Mucosa of gallbladder (tissue), 1 donor: ENCODE measurements at places on chromosomes 11 and 22.

DNA sequence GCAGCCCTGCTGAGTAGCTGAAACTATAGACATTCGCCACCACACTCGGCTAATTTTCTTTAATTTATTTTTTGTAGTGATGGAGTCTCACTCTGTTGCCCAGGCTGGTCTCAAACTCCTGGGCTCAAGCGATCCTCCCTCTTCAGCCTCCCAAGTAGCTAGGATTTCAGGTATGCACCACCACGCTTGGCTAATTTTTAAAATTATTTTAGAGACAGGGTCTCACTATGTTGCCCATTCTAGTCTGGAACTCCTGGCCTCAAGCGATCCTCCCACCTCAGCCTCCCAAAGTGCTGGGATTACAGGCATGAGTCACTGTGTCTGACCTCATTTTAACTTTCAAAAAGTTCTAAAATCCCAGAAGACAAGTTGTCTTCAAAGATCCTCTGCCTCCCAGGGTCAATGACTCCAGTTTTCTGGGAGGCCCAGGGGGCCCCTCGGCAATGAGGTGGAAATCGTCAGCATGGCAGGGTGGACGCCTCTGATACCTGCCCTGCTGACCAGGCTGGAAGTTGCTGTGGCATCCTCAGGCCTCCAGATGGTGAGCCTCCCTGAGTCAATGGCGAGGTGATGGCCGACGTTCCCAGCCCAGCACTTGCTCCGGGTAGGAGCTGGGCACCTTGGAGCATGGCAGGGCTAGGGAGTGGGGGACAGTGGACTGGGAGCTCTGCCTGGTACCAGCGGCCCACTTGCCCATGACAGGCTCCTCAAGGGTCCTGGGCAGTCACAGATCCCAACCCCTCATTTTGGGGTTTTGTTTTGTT, 31.1 kb downstream of the RPL3 start:
- DNase-seq = no peak

DNA sequence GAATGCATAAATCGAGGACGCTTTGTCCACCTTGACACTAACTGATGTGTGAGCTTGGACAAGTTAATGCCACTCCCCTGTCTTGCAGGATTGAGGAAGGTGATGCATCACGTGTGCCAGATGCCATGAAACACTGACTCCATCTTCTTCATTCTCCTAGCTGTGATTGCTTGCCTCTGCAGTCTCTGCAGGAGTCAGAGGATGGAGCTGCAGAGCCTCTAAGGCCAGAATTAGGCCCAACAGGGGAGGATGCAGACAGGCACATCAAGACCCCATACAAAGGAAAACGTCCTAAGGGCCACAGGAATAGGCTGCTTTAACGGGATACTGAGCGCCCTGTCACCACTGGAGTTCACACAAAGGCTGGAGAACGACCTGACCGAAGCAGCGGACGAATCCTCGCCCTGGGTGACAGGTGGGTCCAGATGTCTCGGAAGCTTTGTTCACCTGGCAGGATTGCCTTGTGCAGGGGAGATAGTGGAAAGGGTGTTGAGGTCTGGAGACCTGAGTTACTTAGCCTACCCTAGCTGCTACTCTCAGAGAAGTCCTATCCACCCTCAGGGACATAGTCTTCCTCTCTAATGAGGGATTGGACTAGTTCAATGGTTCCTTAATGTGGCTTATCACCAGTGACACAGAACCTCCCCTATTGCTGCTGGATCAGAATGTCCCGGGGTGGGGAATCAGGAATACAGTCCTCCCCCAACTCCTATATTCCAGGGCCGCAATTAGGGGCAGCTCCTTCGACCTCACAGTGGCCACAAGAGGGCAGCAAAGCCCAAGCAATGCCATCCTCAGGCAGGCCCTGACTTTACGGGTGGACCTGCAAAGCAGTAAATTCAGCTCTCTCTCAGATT, 32.4 kb downstream of the DBX1 start:
- peak; percentile 64 for DNase-seq

GRCh38 chr22:38832005-38832978, 11.5 kb downstream of the NPTXR start:
- no peak for DNase-seq

DNA sequence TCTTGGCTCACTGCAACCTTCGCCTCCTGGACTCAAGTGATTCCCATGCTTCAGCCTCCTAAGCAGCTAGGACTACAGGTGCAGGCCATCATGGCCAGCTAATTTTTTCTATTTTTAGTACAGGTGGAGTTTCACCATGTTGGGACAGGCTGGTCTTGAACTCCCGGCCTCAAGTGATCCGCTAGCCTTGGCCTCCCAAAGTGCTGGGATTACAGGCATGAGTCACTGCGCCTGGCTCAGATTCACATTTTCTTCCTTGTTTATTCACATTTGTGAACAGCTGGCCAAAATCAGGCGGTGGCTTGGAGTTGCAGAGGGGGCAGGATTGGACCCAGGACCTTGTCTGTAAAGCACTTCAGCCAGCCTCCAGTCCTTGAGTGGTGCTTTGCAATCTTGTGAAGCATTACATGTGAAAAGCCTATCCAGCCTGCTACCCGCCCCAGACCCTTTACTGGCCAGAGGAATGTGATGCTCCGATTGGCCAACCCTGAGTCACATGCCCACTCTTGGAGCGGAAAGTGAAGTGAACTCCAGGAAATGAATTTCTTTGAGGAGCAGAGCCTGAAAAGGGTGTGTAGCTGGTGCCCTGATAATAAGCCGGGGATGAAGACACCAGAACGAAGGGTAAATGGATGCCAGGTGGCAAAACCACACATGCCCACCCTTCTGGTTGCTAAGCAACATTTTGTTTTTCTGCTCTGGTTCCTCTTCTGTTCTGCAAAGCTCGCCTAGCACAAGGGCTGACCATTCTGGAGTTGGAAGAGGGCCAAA, 62.6 kb upstream of the PTPRJ start:
- peak; percentile 88 for DNase-seq

DNA sequence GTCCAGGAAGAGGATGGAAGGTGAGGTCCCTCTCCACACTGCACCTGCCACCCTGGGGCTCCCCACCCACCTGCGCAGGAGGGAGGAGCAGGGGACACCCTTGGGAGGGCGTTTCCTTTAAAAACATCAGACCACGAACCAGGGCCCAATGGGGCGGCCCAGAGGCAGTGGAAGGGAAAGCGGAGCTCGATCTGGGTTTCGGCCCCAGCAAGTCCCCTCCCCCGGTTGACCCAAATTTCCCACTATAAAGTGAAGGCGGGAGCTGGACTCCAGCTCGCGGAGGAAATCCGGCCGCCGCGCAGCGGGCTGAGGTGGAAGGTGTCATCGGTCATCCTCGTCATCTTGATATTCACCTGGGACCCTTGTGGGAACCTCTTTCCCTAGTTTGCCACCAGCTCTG, 99.3 kb downstream of the WNT7B start:
- DNase-seq = no peak

DNA sequence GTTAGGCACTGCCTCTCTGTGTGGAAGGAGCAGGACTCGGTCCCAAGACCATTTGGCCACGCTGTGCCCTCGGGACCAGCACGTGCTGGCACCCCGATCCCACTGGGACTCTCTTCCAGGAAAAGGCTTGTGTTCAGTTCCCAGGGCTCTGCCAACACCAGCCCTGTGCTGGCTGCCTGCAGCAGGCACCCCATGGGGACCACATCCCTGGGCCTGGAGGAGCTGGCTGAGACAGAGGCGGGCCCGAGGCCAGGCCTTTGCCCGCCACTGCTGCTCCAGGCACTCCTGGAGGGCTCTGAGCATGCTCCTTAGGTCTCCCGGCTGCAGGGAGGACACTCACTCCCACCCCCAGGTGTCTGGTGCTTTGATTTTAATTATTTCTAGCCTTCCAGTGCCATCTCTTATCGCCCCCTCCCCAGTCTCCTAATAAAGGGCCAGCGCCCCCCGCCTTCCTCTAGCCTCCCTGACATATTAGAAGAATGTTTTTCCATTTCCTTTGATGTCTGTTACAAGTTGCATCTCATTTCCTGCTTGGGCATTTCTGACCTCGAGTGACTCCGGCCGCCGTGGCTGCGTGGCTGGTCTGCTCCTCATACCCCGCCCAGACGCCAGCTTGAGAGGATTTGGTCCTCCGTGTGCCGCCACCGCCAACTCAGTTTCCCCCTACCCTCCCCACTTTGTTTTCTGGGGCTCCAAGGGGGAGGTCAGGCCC, 14.4 kb downstream of the CDKN1C start:
- no peak for DNase-seq

GRCh38 chr22:41699264-41700107, at the start of gene MEI1:
Gene MEI1 (plus strand): TSS chr22:41699503. CDS start chr22:41699539, 36 bp downstream.
- DNase-seq = peak; percentile 88

DNA sequence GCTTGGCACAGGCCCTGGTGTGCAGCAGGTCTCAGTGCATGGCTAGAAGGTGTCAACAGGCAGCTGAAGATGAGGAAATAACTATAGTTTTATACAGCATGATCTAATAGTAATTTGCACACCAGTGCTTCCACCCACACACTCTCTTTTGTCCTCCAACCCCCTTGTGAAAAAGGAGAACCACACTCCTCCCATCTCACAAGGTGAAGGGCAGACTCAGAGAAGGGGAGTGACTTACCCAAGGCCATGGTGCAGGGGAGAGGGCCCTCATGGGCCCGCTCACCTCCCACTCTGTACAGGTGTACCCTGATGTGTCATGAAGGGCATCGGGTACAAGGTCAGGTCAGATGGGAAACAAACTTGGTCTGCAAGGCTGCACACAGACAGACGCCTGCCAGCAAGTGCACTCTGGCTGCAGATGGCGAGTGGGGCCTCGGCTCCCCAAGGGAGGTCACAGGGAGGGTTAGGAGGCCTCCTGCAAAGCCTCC, 53.4 kb downstream of the DGCR2 start:
- no peak for DNase-seq

DNA sequence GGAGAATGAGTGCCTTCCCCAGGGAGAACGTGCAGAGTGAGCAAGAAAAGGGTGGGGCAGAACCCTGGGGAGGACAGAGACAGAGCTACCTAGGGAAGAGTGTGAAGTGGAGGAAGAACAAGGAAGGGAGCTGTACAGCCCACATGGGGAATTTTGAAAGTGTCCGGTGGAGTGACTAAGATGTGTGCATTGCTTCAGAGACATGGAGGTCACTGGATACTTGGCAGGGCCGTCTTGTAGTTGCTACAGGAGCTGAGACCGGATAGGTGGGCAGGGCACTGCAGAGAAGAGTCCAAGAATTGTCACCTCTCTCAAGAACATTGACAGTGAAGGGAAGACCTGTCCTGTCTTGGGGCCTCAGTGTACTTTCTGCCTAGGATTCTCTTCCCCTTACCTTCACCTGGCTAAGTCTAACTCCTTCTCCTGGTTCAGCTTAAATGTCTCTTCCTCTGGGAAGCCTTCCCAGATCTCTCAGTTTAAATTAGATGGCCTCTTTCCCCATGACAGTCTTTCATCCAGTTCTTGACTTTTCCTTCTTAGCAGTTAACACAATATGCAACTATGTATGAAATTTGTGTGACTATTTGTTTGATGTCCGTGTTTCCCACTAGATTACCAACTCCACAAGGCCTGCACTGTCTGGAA, 9.2 kb upstream of the P2RY6 start:
- DNase-seq = no peak

GRCh38 chr11:122167100-122167499, 51.1 kb upstream of the BLID start:
- no peak for DNase-seq

DNA sequence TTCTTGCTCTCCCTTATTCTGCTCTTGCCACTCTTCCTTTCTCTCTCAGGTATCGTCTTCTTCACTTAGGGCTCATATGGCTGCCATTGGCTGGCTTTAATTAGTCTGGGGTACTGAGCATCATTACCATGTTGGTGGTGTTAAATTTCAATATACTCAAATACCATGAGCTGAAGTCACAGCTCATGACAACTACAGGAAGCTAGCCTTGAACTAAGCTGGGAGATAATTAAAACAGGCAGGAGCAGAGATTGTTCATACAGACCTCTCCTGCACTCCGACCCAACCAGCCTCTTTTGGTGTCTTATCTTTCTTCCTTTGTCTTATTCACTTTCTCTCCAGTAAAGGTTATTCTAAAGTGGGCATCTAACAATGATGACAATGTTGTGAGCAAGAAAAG, 130.9 kb upstream of the BLID start:
- no peak for DNase-seq

DNA sequence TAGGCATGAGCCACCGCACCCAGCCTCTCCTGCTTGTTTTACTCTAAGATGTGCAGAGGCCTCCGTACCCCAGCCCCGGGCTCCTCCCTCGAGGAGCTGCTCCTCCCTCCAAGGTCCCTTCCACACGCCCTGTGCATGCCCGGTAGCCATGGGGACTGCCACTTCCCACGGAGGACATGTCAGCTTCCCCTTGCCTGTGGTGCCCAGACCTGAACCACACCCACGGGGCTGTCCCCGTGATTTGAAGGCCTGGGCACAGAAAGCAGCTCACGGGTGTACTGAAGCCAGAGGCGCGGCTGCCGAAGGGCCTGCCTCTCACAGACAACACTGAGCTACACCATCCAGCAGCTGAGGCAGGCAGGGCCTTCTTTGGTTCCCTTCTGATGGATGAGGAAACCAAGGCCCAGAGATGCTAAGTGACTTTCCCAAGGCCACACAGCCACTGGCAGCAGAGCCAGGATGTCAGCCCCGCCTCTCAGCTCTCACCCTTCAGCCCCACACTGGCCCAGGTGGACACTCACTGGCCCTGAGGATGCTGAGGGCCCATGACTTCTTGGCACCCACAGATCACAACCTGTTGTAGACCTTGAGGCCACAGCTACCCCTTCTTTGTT, 7.3 kb downstream of the INS start:
- DNase-seq = no peak

- no peak for DNase-seq
Observed at GRCh38 chr11:11178671-11179638, 174.1 kb downstream of the CSNK2A3 start.

DNA sequence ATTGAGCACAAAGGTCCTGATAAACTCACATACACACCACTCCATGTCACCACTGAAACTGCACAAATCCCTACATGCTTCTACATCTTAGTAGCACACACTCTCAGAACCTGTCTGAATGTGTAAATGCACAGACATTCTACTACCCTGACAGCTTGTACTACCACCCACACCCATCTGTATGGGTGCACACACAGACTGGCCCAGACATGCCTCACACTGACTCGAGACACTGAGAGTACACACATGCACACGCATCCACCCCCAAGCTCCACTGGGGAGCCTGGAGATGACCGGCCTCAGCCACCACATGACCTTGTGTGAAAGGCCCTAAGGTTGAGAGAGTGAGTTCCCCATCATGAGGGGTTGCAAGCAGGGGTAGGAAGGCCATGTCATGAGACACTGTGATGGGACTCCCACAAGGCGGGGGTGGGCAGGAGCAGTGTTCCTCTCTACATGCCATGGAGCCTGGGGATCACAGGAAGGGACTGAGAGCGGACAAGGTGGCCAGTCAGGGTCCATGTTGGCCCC, 28.1 kb downstream of the ARAP1 start:
- no peak for DNase-seq

GRCh38 chr11:12211331-12212065, 101.1 kb downstream of the MICAL2 start:
- DNase-seq = no peak

- DNase-seq = no peak
Observed at GRCh38 chr11:102761646-102762238, 18.7 kb downstream of the MMP10 start.
